ENCODE measurements at places on chromosomes 6 and 20.

- DNase-seq, result no peak
Observed at GRCh38 chr6:97820400-97820799, 537.4 kb upstream of the MMS22L start.

DNA sequence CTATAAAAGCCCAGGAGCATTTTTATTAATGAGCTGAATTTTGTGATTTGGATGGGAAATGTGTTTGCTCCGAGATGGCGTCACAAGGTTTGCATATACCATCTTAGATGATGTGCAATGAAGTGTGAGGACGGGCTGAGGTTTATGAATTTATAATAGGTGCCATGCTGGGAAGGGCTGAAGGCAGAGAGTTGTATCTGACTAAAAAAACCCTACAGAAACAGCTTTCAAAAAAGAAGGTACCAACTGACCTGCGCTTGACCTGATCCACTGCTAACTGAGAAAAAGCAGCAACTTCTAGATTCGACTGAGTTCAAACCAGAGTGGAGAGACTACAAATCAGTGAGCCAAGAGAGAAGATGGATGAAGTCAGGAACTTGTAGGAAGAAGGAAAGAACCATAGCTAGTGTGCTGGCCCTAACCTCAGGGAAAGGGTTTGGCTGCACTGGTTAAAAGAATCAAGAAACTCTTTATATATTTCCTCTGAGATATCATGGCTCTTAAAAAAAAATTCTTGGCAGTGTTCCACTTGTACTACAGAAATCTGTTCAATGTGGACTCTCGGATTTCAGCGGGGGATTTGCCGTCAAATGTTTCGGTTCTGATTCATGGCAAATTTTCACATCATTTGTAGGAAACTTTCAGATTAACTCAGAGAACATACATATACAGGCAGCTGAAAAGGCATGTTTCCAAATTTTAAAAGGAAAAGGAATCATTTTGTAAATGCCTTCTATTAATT lies 56.5 kb upstream of the HDGFL1 start:
- no peak for DNase-seq

DNA sequence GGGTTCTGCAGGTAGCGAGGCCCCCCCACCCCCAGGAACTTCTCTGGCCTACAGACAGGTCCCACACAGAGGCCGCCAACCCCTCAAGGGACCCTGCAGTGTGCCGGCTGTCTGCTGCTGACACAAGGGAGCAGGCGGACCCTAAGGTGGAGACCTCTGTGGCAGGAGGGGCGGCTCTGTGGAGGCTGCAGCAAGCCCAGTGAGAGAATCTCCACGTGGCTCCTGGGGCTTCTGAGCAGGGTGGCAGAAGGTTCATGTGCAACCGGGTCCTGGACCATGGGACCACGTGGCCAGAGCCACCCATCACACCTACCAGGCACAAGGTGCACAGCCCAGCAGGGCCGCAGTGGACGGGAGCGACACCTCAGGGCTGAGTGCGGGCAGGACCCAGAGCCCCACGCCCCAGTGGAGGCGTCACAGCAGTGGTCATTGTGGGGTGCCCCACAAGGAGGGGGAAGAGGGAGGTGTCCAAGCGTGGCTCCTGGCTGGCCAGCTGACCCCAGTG lies 4.3 kb downstream of the ARFRP1 start:
- no peak for DNase-seq

DNA sequence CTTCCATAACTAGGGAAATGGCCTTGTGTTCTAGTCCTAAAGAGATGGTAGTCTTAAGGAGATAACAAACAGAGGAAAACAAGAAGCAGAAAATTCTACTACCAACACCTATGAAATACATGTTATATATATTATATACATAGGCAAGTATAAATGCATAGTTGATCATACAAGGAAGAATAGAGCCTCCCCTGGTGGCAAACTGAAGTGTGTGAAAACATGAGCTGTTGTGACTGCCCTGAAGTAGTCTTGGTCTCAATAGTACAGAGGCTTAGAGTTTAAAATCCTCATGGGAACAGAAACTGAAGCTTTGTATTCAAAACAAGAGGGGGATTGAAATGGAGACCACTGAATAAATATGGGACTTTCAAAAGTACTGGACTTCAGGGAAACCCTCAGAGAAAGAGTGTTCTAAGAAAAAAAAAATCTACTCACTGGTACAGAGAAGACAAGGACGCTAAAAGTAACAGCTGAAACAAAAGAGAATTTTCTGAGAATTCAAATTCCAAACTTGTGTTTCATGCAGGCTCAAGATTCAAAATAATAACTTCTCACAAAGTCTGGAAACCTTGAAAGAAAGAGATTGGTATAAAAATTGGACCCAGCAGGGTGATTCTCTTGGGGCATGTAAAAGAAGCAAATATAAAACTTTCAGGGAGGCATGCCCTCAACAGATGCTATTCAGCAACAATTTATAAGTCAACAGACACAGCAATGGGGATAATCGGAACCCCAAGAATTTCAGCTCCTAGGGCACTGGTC lies 59.7 kb upstream of the SAMD3 start:
- no peak for DNase-seq

DNA sequence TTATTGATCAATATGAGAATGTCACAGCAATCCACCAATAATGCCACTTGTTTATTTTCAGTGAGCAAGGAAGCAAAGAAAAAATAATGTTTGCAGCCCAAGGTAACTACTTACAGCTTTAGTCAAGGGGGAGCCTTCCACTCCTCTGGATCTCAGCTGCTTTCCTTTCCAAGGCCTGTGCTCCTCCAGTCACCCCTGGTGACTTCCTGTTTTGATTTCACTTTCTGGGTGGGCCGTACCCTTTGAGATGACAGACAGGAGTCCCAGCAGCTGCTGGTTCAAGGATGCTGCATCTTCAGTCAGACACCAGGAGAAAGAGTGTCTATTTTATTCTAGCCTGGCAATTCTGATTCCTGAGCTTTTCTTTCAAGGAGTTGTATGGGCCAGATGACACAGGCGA lies 5.6 kb upstream of the VNN2 start:
- peak; percentile 10 for DNase-seq

- peak; percentile 56 for DNase-seq
Observed at GRCh38 chr6:79947191-79948186, at the start of gene ELOVL4. ELOVL4 (minus strand) TSS chr6:79947553; CDS start chr6:79947279, 274 bp downstream.

DNA sequence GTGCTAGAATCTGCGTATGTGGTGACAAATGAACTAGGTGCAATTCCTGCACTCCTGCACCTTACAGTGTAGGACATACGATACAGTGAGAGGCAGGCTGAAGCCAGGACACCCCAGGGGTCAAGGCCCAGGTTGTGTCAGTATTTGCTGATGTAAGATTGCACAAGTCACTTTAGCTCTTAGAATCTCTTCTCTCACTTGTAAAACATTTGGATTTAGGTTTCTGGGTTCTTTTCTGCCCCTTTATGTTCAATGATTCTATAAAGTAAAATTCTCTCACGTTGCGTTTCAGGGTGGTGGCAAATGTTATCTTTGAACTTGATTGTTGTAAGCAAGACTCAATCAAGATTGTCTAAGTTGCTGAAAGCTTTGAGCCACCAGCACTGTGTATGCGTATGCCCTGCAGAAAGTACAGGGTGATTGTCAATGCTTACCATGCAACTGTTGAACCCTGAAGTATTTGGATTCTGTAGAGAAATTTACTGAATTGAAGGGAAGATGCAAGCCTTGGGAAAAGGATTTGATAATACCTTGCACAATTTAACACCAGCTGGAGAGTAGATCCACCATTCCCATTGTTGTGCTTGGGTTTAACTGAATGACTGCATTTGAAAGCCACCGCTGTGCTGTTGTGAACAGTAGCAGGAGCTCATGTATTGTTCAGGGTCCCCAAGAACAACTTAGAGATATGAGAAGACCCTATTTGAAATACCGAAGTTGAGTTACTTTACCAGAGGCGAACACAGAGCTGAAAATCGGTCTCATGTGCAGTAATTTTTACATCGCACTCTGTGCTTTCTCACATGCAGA lies 106.1 kb upstream of the CITED2 start:
- DNase-seq, result no peak

DNA sequence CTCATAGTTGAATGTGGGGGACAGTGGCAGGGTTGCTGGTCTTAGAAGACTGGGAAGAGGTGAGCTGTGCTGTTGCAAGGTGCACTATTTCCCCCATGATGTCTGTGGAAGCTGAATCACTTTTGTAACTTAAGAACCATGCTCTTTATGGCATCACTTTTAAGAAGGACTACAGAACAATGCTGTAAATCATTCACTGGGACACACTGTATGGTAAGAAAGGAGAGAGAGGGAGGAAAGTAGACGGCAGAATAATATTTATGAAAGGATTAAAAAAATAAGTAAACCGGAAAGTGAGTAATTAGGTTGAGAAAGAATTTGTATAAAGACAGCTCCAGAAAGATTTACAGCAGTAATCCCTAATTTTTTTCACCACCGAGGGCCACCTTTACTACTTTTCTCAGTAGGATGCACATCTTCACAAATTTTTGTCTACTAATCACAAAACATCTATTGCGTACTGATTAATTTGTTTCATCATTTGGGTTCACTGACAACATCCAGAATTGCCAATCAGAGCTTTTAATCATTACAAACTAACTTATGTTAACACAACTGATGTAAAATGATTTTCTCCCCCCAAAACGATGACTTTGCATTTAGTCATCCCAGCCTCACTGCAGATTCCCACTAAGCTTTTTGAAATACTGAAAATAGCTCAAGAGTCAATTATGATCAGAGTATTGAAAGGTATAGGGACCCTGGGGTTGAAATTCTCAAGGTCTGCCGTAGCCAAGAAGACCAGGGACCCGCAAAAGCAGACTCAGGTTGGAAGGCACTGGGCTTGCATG lies 560.7 kb upstream of the NOX3 start:
- DNase-seq, result no peak

- DNase-seq, result no peak
Observed at GRCh38 chr6:113428702-113429101, 428.4 kb upstream of the MARCKS start.

DNA sequence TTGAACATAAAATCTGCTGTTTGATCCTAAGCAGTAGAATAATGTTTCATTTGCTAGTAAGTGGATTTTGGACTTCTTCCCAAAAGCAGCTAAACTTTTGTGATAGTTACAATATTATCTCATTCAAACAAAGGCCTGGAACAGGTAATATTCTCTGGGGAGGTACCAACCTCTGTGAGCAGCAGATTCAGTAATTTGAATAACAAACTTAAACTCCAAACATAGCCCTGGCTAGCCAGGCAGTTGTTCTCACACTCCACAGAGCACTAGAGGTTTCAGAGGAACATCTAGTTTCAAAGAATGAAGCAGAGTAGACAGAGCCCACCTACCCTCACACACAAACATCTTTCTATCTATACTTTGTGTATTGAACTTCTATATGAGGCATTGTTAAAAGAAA lies 40.9 kb downstream of the LGSN start:
- DNase-seq, result no peak
